A549 treated with Mapracorat at 1 μM for 4 hours (cell line): ENCODE measurements at places on chromosomes 11 and 22. TPM values are rescaled to one million over a fixed set of nuclear protein-coding genes. Genes with fewer than 3 reads are reported as not detected.

The MOGAT2 gene
- not detected in 5 replicates for total RNA-seq

The HEPHL1 gene
- total RNA-seq: not detected in 5 replicates

The ISX gene
- total RNA-seq: not detected in 5 replicates

The POU2AF1 gene
- total RNA-seq: not detected in 5 replicates

The MAP6 gene
- 1.5 to 1.9 TPM (median 1.8 TPM) in 5 replicates for total RNA-seq

The RIC3 gene
- 1.7 to 3.3 TPM (median 2.1 TPM) in 5 replicates for total RNA-seq

The FZD4 gene
- 0.99 to 1.3 TPM (median 1.2 TPM) in 5 replicates for total RNA-seq

The ADAMTS8 gene
- total RNA-seq: 0.86 to 1.4 TPM (median 1.1 TPM) in 5 replicates

The APOBEC3B gene
- total RNA-seq: 27.0 to 32.6 TPM (median 28.8 TPM) in 5 replicates

The OR8D4 gene
- not detected in 5 replicates for total RNA-seq

The SMIM35 gene
- 0.04 TPM in 1 of 5 replicates, not detected in the others for total RNA-seq

The MRGPRX4 gene
- total RNA-seq: not detected in 5 replicates

The PAX6 gene
- 0.55 to 1.6 TPM (median 0.69 TPM) in 5 replicates for total RNA-seq

The NCAPD3 gene
- total RNA-seq: 17.7 to 25.8 TPM (median 21.0 TPM) in 5 replicates

The OSM gene
- total RNA-seq: 0.12 TPM in 1 of 5 replicates, not detected in the others

The TSSK2 gene
- total RNA-seq: not detected in 5 replicates

The MMP13 gene
- total RNA-seq: not detected in 5 replicates

The ENTHD1 gene
- total RNA-seq: not detected in 5 replicates

The DUSP8 gene
- total RNA-seq: 1.4 to 2.2 TPM (median 1.8 TPM) in 5 replicates

The SELENOM gene
- 55.2 to 75.8 TPM (median 69.0 TPM) in 5 replicates for total RNA-seq

The TEX12 gene
- total RNA-seq: not detected in 5 replicates

The DCHS1 gene
- 0.06 to 0.12 TPM (median 0.10 TPM) in 5 replicates for total RNA-seq

The KRTAP5-11 gene
- total RNA-seq: not detected in 5 replicates

The NOX4 gene
- total RNA-seq: not detected in 5 replicates

The SPI1 gene
- total RNA-seq: 0.15 to 0.20 TPM in 2 of 5 replicates, not detected in the others

The OR52E5 gene
- total RNA-seq: not detected in 5 replicates

The MUC5AC gene
- 1.1 to 2.7 TPM (median 1.8 TPM) in 5 replicates for total RNA-seq

The POU2AF2 gene
- not detected in 5 replicates for total RNA-seq

The CLDN5 gene
- not detected in 5 replicates for total RNA-seq

The THAP12 gene
- 39.7 to 47.5 TPM (median 46.0 TPM) in 5 replicates for total RNA-seq

The RTN4R gene
- 7.0 to 14.6 TPM (median 12.4 TPM) in 5 replicates for total RNA-seq

The NNMT gene
- 311 to 397 TPM (median 365 TPM) in 5 replicates for total RNA-seq

The MMP12 gene
- 0.07 to 0.11 TPM (median 0.10 TPM) in 4 of 5 replicates, not detected in the other for total RNA-seq

The F2 gene
- total RNA-seq: 1.7 to 2.4 TPM (median 2.1 TPM) in 5 replicates

The CWF19L2 gene
- total RNA-seq: 3.3 to 3.9 TPM (median 3.7 TPM) in 5 replicates

The IFITM10 gene
- 1.0 to 2.1 TPM (median 1.3 TPM) in 5 replicates for total RNA-seq

The POTEH gene
- not detected in 5 replicates for total RNA-seq

The NDUFS8 gene
- 270 to 372 TPM (median 353 TPM) in 5 replicates for total RNA-seq

The RTN4RL2 gene
- total RNA-seq: 49.0 to 100 TPM (median 88.4 TPM) in 5 replicates

The BAIAP2L2 gene
- 4.7 to 7.8 TPM (median 6.8 TPM) in 5 replicates for total RNA-seq

The ARRB1 gene
- 7.9 to 12.6 TPM (median 11.5 TPM) in 5 replicates for total RNA-seq

The CD3E gene
- not detected in 5 replicates for total RNA-seq
